Activated CD4-positive, alpha-beta memory T cell treated with anti-CD3 and anti-CD28 coated beads for 36 hours (primary cell): ENCODE measurements at places on chromosomes 13 and 19.

DNA sequence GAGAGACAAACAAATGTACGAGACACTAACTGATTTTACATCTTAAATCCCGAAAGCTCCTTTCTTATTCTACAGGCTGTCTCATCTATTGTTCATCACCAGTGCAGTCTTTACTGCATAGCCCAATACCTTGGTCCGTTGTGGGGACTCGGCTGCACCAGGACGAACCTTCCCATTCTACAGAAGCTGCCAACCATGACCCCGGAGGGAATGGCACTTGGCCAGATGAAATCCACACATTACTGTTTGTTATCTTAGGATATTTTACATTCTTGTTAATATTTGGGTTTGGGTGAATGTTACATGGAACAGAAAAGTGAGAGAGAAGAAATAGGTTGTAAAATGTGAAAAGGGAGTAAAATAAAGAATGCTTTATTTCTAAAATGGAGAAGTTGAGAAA lies 195.1 kb downstream of the RFC3 start:
- no peak for DNase-seq

DNA sequence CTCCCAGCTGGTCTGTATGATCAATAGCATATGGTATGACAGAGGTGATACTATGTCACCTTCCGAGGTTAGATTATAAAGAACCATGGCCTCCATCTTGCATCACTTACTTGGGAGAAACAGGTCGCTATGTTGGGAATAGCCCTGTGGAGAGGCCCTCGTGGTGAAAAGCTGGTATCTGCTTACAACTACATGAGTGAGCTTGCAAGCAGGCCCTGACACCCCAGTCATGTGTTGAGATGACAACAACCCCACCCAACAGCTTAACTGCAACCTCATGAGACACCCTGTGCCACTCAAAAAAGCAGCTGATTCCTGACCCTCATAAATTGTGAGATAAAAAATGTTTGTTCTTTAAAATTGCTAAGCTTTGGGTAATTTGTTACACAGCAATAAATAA lies 18.8 kb downstream of the MTRF1 start:
- DNase-seq, result no peak

DNA sequence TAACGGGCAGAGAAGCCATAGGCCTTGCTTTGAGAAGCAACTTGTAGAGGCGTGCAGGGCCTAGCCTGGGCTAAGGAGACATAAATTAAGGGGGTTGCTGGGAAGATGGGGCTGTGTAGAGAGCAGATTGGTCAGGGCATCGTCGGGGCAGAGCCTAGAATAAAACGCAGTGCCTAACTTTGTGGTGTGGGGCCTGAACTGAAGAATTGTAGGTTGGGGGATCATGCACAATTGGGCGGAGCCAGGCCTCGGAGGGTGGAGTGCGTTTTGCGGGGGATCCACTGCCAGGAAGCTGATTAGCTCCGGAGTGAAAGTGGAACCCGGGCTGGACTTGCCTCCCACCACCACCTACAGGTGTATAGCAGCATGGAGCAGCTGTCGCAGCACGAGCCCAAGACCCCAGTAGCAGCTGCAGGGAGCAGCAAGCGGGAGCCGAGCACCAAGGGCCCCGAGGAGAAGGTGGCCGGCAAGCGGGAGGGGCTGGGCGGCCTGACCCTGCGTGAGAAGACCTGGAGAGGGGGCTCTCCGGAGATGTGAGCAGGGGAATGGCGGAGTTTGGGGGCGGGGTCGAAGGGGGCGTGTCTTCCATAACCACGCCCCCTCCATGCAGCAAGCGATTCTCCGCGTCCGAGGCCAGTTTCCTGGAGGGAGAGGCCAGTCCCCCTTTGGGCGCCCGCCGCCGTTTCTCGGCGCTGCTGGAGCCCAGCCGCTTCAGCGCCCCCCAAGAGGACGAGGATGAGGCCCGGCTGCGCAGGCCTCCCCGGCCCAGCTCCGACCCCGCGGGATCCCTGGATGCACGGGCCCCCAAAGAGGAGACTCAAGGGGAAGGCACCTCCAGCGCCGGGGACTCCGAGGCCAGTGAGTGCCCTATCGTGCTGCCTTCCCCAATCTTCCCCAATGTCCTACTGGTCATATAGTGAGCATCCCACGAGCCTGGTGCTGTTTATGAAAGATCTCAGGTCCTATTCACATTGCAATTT lies 13.8 kb downstream of the DNASE2 start:
- DNase-seq, result peak; percentile 76

DNA sequence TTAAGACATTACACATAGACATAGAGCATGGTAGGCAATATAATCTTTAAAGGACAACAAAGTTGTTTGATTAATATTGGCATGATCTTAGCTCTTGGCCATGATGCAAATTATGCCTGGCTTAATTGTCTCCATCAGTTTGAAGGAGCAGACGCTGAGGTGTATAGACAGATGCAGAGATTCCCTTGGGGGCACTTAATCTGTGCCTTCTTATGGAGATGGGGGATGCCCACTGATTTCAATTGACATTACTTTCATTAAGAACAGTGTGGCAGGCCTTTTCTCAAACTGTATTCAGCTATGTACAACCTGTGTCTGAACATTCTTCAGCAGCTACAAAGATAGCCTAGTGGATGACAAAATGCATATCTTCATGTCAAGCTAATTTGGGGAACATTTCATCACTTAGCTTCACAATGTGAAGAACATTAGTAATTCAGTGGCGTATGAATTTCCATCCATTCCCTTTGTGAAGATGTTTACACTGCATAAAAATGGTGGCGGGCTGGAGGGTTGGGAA lies 85.3 kb upstream of the MYCBP2 start:
- no peak for DNase-seq

DNA sequence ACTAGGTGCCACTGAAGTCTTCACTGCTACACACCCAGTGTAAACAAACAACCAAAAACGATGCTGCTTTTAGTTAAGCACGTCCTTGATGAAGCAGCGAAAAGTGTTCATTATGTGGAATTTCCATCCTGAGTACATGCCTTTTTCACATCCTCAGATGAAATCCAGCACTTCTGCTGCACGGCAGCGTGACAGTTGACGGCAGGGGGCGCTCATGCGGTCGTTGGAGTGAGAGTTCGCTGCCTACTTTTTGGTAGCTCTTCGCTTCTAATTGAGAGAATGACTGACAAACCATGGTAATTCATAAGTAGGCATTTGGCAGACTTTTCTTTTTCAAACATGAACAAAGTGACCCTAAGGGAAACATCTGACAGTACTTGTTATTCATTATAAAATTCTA lies 1124.9 kb downstream of the EFNB2 start:
- DNase-seq, result peak; percentile 34

GRCh38 chr19:30783936-30784335 lies 411.8 kb downstream of the ZNF536 start:
- DNase-seq, result no peak
